ENCODE measurements at places on chromosomes 12 and 14. TPM values are rescaled to one million over a fixed set of nuclear protein-coding genes. Genes with fewer than 3 reads are reported as not detected.

KLRC2 gene
- total RNA-seq, result not detected

DNA sequence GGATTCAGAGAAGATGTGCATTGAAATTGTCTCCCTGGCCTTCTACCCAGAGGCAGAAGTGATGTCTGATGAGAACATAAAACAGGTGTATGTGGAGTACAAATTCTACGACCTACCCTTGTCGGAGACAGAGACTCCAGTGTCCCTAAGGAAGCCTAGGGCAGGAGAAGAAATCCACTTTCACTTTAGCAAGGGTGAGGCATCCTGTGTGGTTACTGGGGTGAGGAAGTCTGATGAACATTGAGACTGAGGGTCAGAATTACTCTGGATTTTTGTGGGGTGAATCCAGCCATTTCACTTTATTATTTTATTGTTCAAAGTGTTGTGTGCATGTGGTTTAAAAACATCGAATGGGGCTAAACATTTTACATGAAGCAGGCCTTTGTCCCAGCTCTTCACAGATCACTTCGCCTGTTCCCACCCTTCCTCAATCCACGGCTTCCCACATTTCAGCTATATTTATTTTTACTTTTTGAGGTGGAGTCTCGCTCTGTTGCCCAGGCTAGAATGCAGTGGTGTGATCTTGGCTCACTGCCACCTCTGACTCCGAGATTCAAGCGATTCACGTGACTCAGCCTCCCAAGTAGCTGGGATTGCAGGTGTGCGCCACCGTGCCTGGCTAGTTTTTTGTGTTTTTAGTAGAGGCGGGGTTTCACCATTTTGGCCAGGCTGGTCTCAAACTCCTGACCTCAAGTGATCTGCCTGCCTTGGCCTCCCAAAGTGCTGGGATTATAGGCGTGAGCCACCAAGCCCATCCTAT lies 40.6 kb downstream of the SUPT16H start:
- no peak overlapping the region for H3K4me3 ChIP-seq
- H3K27ac ChIP-seq, result no peak overlapping the region
- no peaks in the 10 kb centered on the region for H3K36me3 ChIP-seq
- H3K27me3 ChIP-seq, result no peaks in the 10 kb centered on the region

KRT2 gene
- not detected for total RNA-seq

KRT83 gene
- not detected for total RNA-seq

ACOT6 gene
- not detected for total RNA-seq

P2RX7 gene
- total RNA-seq, result 0.46 TPM

PTCSC3 gene
- not detected for total RNA-seq

GLIPR1L1 gene
- not detected for total RNA-seq

DNA sequence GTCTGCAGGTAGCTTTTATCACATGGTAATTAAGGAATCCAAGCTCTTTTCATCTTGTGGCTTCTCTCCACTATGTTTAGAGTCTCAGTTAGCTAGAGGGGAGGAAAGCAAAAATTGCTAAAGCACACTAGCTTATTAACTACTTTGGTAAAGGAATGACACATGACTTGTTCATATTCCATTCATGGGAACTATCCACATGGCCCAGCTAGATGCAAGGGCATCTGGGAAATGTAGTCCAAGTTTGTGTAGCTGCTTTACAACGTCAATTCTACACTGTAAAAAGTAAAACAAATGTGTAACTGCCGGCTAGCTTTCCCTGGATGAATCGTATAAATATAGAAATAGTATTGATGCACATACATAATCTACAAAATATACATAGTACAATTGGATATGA lies 244.5 kb upstream of the LRFN5 start:
- H3K27me3 ChIP-seq, result no peaks in the 10 kb centered on the region
- no peak for DNase-seq
- no peaks in the 10 kb centered on the region for H3K36me3 ChIP-seq
- H3K4me1 ChIP-seq, result no peaks in the 10 kb centered on the region

- no peaks in the 10 kb centered on the region for H3K27me3 ChIP-seq
- DNase-seq, result no peak
- H3K36me3 ChIP-seq, result peaks cover 6% of the 10 kb centered on the region
- H3K4me3 ChIP-seq, result peak overlapping the region; percentile 83
Observed at GRCh38 chr12:10715491-10715890, 7.6 kb downstream of the YBX3 start.

LRRIQ1 gene
- not detected for total RNA-seq

DNA sequence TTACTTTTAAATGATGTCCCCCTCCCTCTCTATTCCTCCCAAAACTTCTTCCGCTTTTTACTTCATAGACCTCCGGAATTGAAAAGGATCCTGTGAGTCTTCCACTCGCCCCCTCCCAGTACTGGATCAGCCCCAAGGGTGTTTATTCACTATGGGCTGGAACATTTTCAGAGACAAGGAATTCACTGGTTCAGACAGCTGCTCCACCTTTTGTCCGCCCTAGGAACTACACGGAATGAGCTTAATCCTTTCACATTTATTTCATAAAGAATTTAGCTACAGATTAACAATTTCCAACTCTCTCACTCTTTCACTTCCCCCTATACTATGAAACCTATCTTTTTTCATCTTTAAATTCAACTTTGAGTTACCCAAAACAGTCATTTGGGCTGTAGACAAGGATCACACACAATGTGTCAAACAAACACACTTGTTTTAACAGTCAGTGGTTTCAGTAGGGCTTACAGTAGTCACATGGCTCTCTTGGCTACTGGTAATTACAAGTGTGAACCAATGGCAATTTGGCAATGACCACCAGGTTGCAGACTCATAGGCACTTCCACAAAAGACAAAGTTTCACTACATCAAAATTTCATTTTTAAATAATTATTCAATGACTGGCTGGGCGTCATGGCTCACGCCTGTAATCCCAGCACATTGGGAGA lies 20.6 kb downstream of the CNIH1 start:
- H3K4me1 ChIP-seq, result no peaks in the 10 kb centered on the region
- no peaks in the 10 kb centered on the region for H3K36me3 ChIP-seq
- no peak overlapping the region for H3K27ac ChIP-seq
- H3K4me3 ChIP-seq, result no peak overlapping the region
- H3K27me3 ChIP-seq, result no peaks in the 10 kb centered on the region

- no peak overlapping the region for H3K4me3 ChIP-seq
- H3K4me1 ChIP-seq, result no peaks in the 10 kb centered on the region
- no peak for DNase-seq
- no peaks in the 10 kb centered on the region for H3K36me3 ChIP-seq
Observed at GRCh38 chr14:101191721-101192660, 288.5 kb upstream of the RTL1 start.

GRCh38 chr12:10241727-10242126 lies 29.1 kb downstream of the GABARAPL1 start:
- DNase-seq, result no peak
- H3K4me1 ChIP-seq, result no peaks in the 10 kb centered on the region
- no peaks in the 10 kb centered on the region for H3K36me3 ChIP-seq
- H3K4me3 ChIP-seq, result no peak overlapping the region
- no peak overlapping the region for H3K27ac ChIP-seq
- H3K27me3 ChIP-seq, result no peaks in the 10 kb centered on the region

DNA sequence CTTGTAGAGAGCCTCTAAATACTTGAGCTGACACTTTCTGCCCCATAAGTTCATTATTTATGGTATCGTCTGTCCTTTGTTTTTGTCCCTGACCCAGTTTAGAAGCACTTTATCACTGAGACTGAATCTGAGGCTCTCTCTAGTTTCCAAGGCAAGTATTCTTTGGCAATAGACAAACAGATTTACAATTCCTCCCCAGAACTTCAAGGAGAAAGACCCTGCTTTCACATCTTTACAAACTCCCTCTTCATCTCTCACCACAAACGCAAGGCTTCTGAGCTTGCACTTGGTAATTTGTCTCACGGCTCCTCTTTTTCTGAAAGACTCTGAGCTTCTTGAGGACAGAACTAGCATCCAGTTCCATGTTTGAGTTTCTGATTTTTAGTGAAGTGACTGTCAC lies 49.8 kb upstream of the PARP11 start:
- no peak overlapping the region for H3K4me3 ChIP-seq
- no peak overlapping the region for H3K27ac ChIP-seq
- H3K27me3 ChIP-seq, result peaks cover 12% of the 10 kb centered on the region
- no peaks in the 10 kb centered on the region for H3K36me3 ChIP-seq
